Progenitor cell of endocrine pancreas (in vitro differentiated cells): ENCODE measurements at places on chromosomes 11 and 22.
A peak's percentile ranks its signal among the peaks of the same experiment; 100 is the strongest.

DNA sequence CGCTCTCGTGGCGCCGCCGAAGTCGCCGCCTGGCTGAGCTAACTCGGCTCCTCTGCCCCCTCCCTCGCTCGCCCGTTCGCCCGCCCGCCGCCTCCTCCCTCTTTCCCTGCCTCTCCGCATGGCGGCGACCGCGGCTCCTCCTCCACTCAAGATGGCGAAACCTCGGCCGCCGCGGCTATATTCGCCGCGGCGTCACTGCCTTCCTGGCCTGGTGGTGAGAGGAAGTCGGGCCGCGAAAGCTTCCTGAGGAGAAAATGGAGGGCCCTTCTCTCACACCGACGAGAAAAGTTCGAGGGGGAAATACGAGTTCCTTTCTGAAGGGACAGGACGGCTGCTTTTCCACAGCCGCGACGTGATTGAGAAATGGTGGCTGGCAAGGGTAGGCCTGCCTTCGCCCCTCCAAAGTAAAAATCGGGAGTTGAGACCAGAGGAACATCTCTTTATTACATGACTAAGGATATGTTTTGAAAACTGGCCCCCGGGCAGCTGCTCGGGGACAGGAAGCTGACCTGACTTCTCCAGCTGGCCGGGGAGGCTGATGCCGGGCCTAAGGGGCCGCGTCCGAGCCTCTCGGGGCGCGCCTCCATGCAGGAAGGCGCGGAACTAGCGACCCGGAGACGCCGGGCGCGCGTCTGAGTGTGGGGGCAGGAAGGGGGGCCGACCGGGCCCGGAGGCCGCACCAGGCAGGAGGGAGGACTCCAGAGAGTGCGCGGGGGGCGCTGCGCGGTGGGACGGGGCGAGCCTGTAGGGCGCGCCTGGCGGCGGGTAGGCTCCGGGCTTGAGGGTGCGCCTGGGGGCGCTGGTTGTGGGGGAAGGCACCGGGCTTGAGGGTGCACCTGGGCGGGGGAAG is at the start of gene DDX6:
Gene DDX6 (minus strand): TSS at position 54 of the 850 bp plus-strand sequence. CDS start 4,913 bp downstream, outside the sequence.
- peak; percentile 89 for DNase-seq

- DNase-seq = no peak
Measured at GRCh38 chr11:134139873-134140331, 71.0 kb downstream of the JAM3 start.

DNA sequence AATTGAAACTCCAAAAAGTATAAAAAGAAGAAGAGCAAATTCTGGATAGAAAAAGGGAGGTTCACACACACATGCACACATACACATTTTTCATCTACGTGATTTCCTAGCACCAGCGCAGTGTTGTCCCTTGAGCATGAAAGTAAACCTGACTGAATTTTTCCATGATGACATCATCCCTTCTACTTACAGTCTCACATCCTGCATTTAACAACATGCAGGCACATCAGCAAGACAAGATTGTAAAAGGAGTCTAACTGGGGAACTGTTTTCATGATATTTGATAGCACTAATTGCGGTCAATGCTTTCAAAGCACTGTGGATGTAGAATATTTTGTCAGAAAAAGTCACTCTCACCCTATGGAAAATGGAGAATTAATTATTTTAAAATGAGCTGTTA is 36.6 kb downstream of the GAS2 start:
- DNase-seq = no peak

GRCh38 chr11:3015796-3016195 is 23.7 kb upstream of the NAP1L4 start:
- no peak for DNase-seq

GRCh38 chr11:46761807-46762206 is 42.8 kb downstream of the F2 start:
- no peak for DNase-seq
